Umbilical cord (tissue), 2 donors: ENCODE measurements at places on chromosomes 1 and 21.

DNA sequence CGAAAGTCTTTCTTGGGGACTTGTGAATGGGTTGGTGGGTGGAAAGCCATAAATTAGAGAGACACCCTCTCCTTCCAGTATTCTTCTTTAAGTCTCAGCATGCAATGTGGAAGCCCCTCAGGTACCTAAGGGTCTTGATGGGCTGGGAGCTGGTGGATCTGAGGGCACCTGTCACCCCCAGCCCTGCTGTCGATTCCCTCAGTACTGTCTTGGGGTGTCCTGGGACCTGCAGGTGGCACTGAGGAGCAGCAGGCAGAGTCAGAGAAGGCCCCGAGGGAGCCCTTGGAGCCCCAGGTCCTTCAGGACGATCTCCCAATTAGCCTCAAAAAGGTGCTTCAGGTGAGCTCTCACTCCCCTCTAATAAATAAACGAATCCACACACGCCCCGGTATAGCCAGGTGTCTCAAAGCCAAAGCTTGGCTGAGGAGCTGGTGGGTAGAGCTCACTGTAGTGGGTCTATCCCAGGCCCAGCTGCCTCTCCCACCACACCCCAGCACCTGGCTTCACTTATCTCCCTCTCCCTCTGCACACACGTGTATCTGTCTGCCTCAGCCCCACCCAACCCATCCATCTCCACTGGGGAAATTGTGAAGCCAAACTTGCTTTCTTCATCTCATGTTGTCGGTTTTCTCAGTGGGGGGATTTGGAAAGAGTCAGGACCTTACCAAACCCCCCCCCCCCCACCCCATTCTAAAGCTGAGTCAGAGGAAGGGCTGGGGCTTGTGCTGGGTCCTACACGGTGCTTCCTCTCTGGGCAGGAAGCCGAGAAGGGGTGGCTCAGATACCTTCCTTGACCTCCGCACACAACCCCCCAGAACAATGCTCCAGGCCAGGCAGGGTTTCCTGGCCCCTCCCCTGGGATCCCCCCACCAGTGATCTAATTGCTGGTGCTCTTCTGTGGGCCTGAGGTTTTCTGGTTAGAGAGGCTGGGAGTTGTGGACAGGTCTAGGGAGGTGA lies 1.6 kb downstream of the ADAM15 start:
- DNase-seq = no peak

- no peak for DNase-seq
Measured at GRCh38 chr21:41858466-41859296, 20.5 kb downstream of the PRDM15 start.

GRCh38 chr1:119703666-119704450 lies 7.9 kb upstream of the PHGDH start:
- no peak for DNase-seq

GRCh38 chr1:104720741-104721140 lies 971.0 kb downstream of the AMY1C start:
- no peak for DNase-seq

GRCh38 chr1:183003203-183003602 lies 20.0 kb upstream of the LAMC1 start:
- DNase-seq = peak; percentile 53

DNA sequence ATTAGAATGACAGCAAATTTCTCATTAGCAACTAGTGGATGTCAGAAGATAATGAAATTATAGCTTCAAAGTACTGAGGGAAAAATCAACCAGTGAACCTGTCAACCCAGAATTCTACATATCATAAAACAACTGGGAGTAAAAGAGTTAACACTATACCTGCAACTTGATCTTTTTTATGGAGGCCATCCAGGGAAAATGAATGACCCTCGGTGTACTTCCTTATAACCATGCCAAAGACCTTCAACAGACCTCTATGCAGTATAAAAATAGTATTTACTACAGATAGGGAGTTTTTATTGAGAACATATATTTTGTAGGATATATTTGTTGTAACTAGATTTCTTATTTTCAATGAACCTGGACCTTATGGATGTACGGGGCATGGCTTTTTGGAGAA lies 392.5 kb upstream of the ZRANB2 start:
- DNase-seq = no peak

DNA sequence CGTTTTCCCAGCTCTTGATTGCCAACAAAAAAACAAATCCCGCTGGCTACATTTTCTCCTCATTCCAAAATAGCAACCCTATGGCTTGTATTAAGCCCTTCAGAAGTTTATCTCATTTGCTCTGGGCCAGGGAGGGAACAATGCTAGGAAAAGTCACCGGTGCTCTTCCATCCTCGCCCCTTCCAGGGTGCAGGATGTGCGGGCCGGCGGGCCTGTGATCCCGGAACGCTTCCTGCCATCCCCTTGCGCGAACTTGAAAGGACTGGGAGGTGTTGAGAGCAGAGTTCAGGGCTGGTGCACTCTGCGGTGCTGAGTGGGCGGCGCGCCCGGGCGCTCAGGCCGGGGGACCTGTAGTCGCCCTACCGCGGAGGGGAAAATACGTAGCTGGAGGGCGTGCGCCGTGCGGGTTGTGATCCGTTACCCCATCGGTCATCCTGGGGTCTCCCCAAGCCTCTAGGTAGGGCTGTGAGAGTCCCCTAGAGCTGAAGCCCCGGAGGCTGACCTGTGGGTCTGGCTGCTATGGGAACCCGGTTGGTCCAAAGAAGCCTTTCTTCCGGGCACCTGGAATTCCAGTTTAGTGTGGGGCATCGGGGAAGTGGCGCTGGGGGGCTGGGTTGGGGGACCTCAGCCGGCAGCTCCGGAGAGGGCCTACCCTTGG lies 13.1 kb downstream of the NR5A2 start:
- no peak for DNase-seq

DNA sequence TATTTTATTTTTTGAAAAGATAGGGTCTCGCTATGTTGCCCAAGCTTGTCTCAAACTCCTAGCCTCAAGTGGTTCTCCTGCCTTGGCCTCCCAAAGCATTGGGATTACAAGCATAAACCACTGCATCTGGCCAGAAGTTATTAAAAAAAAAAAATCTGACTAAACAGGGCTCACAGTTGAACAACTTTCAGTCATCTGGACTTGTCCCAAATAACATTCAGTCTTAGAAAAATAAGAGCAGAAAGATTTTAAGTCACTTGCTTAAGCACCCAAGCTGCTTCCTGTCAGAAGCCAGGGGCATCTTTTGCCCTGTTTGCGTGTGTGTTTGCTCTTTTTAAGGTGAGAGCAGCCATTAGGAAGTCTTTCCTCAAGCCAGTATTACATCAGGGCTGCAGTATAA lies 286.8 kb downstream of the LMO4 start:
- peak; percentile 58 for DNase-seq

DNA sequence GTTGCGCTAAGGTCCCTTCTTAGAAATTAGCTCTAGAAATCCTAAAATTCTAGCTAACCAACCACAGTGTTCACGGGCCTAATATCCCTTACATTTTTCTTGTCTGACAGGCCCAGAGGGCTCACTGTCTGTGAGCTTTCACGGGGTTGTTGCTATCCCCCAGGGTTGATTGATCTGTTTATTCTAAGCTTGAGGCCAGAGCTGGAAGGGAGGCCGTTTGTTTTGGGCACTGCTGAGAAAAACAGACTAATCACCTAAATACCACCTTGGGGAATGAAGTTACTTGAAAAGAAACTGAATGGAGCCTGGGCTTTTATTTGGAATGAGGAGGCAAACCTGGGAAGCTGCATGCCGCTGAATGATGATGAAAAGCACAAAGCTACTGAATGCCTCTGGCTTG lies 162.4 kb downstream of the KIF26B start:
- no peak for DNase-seq

DNA sequence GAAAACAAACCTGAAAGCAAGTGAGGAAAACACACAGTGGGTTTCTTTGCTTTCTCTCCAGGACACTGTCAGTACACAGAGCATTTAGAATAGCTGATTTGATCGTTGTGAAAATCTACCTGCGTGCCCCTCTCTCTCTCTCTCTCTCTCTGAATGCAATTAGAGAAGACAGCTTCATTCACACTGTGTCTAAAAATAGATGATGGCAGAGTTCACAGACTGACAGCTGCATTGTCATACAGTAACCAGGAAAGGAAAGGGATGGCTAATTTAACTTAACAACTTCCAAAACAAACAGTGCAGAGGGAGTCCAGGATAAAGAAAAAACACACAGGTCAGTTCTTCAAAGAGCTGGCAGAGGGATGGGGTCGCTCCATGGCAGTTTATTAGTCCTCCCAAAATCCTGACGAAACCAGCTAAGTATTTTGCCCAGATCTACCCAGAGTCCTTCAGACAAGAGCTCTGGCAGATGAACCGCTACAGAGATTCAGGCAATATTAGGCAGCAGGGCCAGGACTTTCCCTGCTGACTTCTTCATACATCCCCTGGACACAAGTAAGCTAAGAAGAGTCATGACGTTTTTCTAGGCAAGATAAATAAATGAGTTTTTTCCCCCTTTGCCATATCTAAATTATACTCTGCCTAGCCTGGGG lies 58.9 kb downstream of the WLS start:
- peak; percentile 51 for DNase-seq

DNA sequence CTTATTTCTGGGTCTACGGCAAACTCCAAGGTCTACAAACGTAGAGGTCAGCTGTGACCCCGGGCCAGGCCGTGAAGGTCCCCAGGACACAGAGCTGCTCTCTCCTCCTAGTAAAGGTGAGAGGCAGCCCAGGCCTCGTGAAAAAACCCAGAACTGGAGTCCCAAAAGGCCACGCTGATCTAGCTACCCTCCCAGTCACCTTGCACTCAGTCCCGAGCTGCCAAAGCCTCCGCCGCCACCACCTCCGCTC lies 125 bp downstream of the ATP5PF start:
- DNase-seq = no peak

GRCh38 chr1:200530623-200531261 lies 89.8 kb downstream of the KIF14 start:
- no peak for DNase-seq

- no peak for DNase-seq
Measured at GRCh38 chr1:37100310-37100709, 66.0 kb upstream of the GRIK3 start.

GRCh38 chr1:111777301-111777700 lies 21.6 kb downstream of the DDX20 start:
- no peak for DNase-seq

GRCh38 chr1:65904681-65905083 lies 112.0 kb downstream of the PDE4B start:
- DNase-seq = peak; percentile 79
